Naive thymus-derived CD8-positive, alpha-beta T cell (primary cell): ENCODE measurements at places on chromosomes 2 and 18. TPM values are rescaled to one million over a fixed set of nuclear protein-coding genes. Genes with fewer than 3 reads are reported as not detected.

DNA sequence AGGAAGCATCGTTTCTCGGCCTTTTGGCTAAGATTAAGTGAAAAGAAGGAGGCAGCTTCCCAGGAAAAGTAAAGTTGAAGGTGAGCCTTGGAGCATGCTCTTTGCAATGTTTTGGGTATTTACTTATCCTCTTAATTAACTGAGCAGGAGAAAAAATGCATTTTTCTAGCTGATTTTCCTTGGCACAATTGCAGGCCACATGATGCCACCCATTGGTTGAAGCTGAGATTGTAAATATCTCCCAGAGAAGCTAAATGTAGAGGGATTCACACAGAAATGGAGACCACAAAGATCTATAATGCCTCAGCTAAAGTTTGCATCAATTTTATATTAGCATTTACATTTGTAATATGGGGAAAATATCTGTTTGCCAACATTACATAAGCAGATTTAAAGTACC, 294.1 kb downstream of the KCNS3 start:
- DNase-seq: no peak
- H3K4me1 ChIP-seq: no peaks in the 10 kb centered on the region
- peaks cover 9% of the 10 kb centered on the region for H3K27me3 ChIP-seq
- no peak overlapping the region for H3K4me3 ChIP-seq
- no peak overlapping the region for H3K27ac ChIP-seq

GRCh38 chr2:26630235-26630634, 10.9 kb downstream of the CIB4 start:
- DNase-seq: no peak
- no peaks in the 10 kb centered on the region for H3K36me3 ChIP-seq
- no peak overlapping the region for H3K4me3 ChIP-seq
- H3K27ac ChIP-seq: no peak overlapping the region

The CKAP2L gene
- not detected for total RNA-seq

GRCh38 chr2:149799013-149799705, 211.6 kb upstream of the MMADHC start:
- no peaks in the 10 kb centered on the region for H3K27me3 ChIP-seq
- no peaks in the 10 kb centered on the region for H3K36me3 ChIP-seq
- H3K4me1 ChIP-seq: no peaks in the 10 kb centered on the region
- H3K27ac ChIP-seq: no peak overlapping the region
- no peak for DNase-seq

GRCh38 chr18:34550902-34551301, 159.2 kb upstream of the DTNA start:
- no peak overlapping the region for H3K27ac ChIP-seq
- H3K27me3 ChIP-seq: no peaks in the 10 kb centered on the region
- no peak overlapping the region for H3K4me3 ChIP-seq
- no peaks in the 10 kb centered on the region for H3K4me1 ChIP-seq

DNA sequence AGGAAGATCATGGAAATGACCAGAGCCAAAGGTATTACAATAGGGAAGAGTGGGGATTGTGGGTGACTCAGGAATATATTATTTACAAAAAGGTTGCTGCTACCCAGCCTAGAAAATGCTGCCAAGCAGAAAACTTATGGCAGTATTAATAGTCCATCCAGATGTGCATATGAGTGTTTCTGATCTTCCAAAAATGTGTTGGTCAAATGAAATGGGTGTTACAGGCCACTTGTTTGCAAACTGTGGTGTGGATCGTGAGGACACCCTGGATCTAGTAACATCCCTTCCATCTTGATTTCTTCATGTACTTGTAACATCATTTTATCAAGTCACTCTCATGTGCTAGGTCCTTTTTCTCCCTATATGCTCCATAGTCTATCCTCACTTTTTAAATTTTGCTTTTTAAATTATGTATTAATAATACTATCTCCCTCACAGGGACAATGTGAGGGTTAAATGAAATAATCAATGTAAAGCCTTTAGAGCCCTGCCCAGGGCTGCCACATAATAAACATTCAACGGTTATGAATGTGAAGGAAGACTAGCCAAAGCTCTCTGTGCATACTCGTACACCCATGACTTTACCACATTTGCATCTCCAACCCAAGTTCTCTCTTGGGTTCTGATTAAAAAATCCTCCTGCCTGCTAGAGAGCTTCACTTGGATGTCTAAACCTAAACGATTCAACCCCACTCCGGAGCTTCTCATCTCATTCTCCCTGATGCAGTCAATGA, 18.5 kb downstream of the CD226 start:
- DNase-seq: no peak

DNA sequence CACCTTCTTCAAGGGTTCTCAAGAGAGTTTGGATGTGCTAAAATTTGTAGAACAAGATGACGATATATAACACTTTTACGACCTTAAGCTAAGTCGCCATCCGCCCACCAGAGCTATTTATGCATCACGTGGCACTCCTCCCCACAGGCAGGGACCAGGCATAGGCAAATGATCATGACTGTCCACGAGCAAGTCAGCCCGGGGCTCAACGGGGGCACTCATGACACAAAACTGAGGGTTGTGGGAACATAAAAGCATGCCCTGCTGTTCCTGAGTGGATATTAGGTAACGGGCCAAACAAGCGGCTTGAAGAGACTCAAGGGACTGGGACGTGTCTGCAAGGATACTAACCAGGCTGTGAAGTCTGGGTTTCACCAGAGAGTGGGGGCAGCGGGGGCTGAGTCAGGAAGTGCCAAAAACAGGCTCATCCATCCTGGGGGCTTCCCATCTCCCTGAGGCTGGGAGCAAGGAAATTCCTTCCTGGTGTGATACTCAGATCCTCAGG, 58.1 kb downstream of the FAM178B start:
- no peak overlapping the region for H3K4me3 ChIP-seq
- peaks cover 41% of the 10 kb centered on the region for H3K4me1 ChIP-seq
- no peak for DNase-seq
- H3K27ac ChIP-seq: no peak overlapping the region

The MC4R gene
- total RNA-seq: not detected

The PID1 gene
- 0.18 TPM for total RNA-seq

- no peak for DNase-seq
- no peak overlapping the region for H3K4me3 ChIP-seq
- H3K36me3 ChIP-seq: no peaks in the 10 kb centered on the region
- peaks cover 2% of the 10 kb centered on the region for H3K4me1 ChIP-seq
- no peak overlapping the region for H3K27ac ChIP-seq
Observed at GRCh38 chr2:72900191-72900825, 13.1 kb downstream of the SPR start.

DNA sequence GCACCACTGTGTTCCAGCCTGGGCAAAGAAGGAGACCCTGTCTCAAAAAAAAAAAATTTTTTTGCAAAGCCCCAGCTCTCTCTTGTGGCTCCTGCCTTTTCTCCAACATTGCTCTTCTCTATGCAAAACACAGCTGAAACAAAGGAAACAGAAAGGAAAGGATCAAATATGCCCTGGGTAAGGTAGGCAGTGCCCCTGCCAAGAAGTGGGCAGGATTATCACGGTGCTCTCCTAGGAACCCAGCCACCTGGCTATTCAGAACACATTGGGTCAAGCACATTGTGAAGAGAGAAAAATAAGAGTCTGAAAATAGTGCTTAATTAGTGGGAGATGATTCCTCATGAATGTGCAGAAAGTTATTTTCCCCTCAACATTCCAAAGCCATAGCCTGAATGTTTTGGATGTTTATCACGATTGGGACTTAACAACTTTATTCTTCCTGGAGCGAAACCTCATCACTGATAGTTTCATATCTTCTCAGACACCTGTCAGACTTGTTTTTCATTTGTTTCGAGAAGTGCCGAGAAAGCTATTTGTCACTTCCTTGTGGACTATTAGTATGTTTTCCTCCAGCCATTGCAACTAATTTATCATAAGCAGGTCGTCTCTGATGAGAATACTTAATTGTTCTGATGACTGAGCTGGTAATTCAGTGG, 42.7 kb upstream of the RPL31 start:
- H3K4me3 ChIP-seq: no peak overlapping the region
- no peaks in the 10 kb centered on the region for H3K27me3 ChIP-seq
- no peak for DNase-seq

- H3K4me1 ChIP-seq: peaks cover 13% of the 10 kb centered on the region
- peak overlapping the region; percentile 24 for H3K4me3 ChIP-seq
- peaks cover 31% of the 10 kb centered on the region for H3K36me3 ChIP-seq
Observed at GRCh38 chr2:230202430-230203109, 17.2 kb downstream of the SP110 start.

DNA sequence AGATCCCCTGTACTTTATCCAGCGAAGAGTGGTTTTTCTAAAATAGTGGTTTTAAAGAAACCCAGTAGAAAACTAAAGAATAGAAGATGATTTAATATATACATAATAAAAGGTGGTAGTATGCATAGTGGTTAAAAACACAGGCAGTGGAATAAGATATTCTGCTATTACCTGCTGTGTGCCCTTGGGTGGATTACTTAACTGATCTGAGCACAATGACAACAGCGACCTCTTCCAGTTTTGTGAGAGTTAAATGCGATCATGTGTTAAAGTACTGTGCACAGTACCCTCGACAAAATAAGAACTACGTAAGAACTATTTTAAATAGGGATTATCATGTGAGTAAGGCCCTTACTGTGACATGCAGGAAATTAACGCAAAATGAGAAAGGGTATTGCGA, 30.0 kb upstream of the CHMP1B start:
- H3K4me3 ChIP-seq: no peak overlapping the region
- H3K4me1 ChIP-seq: no peaks in the 10 kb centered on the region
- no peak overlapping the region for H3K27ac ChIP-seq
- H3K36me3 ChIP-seq: no peaks in the 10 kb centered on the region

DNA sequence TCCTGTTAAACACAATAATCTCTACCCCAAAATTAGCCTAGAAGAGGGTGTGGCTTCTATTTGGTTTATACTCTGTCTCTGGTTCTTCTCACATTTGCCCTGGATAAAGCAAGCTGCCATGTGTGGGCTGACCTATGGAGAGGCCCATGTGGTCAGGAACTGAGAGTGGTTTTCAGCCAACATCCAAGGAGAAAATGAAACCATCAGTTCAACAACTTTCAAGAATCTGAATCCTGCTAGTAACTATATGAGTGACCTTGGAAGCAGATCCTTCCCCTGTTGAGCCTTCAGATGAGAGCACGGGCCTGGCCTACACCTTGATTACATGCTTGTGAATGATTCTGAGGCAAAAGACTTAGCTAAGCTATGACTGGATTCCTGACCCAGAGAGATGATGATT, 11.5 kb upstream of the TRIB2 start:
- no peaks in the 10 kb centered on the region for H3K36me3 ChIP-seq
- no peak for DNase-seq
- H3K4me1 ChIP-seq: peaks cover 52% of the 10 kb centered on the region
- no peak overlapping the region for H3K27ac ChIP-seq
- H3K4me3 ChIP-seq: no peak overlapping the region

GRCh38 chr2:1971124-1971523, 226.8 kb upstream of the PXDN start:
- H3K36me3 ChIP-seq: no peaks in the 10 kb centered on the region
- H3K27me3 ChIP-seq: peaks cover 2% of the 10 kb centered on the region
- no peaks in the 10 kb centered on the region for H3K4me1 ChIP-seq
- H3K4me3 ChIP-seq: no peak overlapping the region

DNA sequence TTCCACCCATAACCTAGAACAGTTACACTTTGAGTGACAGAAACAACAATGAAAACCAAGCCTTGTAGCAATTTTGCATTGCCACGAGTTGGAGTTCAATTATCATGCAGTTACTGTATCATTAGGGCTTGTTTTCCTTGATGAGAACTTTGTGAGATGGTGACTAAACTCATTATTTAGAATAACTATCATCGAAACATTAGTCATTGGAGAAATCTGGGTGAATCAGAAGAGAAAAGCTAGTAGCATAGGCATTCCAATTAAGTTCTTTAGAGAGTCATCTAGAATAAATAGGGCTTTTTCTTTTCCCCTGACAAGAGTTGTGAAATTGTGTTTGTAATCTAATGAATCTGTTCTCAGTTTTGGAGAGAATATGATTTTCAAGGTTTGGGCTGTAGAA, 122.8 kb upstream of the DOCK10 start:
- no peak overlapping the region for H3K27ac ChIP-seq
- no peaks in the 10 kb centered on the region for H3K36me3 ChIP-seq
- no peaks in the 10 kb centered on the region for H3K4me1 ChIP-seq
- H3K4me3 ChIP-seq: no peak overlapping the region

DNA sequence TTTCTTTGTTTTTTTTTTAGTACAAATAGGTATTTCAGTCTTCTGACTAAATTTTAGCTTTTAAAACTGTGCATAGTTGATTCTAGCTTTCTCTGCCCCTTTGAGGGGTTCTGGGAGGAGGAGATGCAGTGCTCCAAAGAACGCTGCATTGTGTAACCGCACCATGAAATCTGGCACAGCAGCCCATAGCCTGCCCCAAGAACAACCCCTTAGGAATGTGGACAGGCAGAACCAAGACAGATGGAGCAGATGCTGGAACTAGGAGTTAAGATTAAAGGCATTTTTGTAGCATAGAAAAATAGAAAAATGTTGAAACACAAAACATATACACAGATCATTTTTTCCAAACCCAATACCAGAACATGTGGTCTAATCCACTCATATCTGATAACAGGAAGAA, 187.5 kb downstream of the SCG2 start:
- peaks cover 2% of the 10 kb centered on the region for H3K4me1 ChIP-seq
- DNase-seq: no peak
- H3K4me3 ChIP-seq: no peak overlapping the region
- no peaks in the 10 kb centered on the region for H3K36me3 ChIP-seq
- no peaks in the 10 kb centered on the region for H3K27me3 ChIP-seq

GRCh38 chr2:120729406-120730399, 6.0 kb upstream of the GLI2 start:
- no peak overlapping the region for H3K4me3 ChIP-seq
- no peaks in the 10 kb centered on the region for H3K4me1 ChIP-seq
- no peak for DNase-seq
- no peaks in the 10 kb centered on the region for H3K36me3 ChIP-seq
- no peak overlapping the region for H3K27ac ChIP-seq
- H3K27me3 ChIP-seq: peaks cover 24% of the 10 kb centered on the region

DNA sequence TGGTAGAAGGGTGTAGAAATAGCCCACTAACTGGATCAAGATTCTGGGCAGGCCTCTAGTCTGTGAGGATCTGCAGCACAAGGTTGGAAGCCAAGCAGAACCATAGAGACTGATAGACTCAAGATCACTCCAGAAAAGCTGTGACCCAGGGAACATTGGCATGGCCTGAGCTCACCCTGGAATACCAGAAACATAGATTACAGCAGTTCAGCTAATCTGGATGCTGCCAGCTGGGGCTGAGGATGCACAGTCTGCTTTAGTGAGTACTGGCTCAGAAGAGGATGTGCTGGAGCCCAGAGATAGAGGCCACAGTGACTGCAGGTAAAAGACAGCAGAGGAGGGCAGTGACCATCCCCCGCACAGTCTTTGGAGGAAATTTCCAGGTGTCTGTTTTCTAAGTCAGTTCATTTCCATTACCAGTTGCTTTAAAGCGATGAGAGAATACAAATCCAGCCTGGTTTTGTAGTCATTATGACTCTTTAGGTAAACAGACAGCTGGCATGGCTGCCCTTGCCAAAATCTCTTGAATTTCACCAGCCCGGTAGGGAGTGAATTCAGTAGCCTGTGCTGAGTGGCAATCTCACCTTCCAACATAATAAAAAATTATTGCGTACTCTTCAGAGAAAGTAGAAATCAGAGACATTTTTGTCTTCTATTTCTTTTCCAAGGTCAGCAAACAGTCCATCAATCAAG, 119.2 kb downstream of the ANTXR1 start:
- H3K36me3 ChIP-seq: no peaks in the 10 kb centered on the region
- H3K4me1 ChIP-seq: no peaks in the 10 kb centered on the region
- H3K4me3 ChIP-seq: no peak overlapping the region
- no peak overlapping the region for H3K27ac ChIP-seq
